ENCODE measurements at places on chromosomes 7 and 10.

- DNase-seq: no peak
Measured at GRCh38 chr10:119481781-119482426, 60.6 kb downstream of the RGS10 start.

DNA sequence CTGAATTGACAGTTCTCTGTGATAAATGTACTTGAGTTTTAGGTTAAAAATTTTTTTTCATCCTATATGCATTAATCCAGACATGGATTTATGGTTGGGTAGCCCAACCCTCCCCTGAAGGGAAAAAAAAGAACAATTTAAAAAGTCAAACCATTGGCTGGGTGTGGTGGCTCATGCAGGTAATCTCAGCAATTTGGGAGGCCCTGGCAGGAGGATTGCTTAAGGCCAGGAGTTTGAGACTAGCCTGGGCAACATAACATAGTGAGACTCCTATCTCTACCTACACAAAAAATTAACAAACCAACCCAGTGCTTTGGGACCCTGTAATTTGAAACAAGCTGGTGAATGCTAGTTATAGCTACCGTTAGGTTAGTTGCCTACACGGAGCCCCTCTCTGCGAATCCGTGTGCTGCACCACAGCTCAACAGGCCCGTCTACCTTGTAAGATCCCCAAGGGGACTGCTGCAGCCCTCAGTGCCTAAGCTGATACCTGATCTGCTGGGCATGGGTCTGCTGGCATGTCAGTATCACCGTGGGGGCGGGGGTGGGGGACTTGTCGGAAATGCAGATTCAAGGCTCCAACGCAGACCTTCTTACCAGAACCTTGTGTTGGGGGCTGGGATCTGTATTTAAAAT lies 32.8 kb downstream of the TSPAN14 start:
- DNase-seq: no peak

GRCh38 chr10:123272171-123272570 lies 118.0 kb downstream of the BUB3 start:
- DNase-seq: no peak

GRCh38 chr7:139094596-139094995 lies 14.9 kb downstream of the ZC3HAV1 start:
- no peak for DNase-seq

- DNase-seq: no peak
Measured at GRCh38 chr10:91077549-91078071, 142.9 kb upstream of the PCGF5 start.
